ENCODE measurements at places on chromosomes 6 and 20.

DNA sequence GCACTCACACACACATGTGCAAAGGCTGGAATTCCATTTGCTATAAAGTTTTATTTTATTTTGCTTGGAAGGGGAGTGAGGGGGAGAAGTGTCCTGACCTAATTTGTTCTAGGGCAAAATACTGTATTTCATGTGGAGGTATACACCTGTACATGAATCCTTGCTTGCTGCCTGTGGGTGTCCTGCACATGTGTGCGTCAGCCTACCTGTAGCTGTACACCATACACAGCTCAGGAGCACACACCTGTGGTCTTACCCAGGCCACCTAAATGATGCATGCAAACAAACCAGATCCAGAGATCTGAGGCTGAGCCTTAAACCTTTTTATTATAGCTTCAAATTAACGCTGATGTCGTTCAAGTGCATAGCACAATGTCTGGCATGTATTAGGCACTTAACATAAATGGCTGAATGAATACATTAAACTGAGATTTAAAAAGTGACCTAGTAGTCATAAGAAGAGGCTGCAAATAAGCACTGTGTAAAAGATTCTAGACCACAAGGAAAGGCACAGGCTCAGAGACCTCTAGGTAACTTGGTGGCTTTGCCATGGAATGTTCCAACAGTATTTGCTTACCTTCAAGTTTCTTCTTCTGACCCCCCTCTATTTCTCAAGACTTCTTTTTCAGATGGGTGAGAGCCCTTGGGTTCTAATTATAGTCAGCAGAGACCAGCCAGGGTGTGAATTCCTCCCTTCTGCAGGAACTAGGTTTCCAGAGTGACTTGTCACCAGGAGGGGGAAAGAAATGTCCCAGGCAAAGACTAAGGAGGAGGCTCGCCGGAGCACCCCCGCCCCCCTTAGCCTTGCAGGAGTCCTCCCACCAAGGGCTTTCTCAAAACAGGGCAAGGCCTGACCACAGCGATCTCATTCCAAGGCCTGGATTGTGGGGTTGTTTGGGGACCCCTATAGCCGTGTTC lies 13.4 kb downstream of the FOXC1 start:
- DNase-seq: peak; percentile 73

GRCh38 chr20:39381595-39381994 lies 419.5 kb downstream of the DHX35 start:
- DNase-seq: peak; percentile 54

DNA sequence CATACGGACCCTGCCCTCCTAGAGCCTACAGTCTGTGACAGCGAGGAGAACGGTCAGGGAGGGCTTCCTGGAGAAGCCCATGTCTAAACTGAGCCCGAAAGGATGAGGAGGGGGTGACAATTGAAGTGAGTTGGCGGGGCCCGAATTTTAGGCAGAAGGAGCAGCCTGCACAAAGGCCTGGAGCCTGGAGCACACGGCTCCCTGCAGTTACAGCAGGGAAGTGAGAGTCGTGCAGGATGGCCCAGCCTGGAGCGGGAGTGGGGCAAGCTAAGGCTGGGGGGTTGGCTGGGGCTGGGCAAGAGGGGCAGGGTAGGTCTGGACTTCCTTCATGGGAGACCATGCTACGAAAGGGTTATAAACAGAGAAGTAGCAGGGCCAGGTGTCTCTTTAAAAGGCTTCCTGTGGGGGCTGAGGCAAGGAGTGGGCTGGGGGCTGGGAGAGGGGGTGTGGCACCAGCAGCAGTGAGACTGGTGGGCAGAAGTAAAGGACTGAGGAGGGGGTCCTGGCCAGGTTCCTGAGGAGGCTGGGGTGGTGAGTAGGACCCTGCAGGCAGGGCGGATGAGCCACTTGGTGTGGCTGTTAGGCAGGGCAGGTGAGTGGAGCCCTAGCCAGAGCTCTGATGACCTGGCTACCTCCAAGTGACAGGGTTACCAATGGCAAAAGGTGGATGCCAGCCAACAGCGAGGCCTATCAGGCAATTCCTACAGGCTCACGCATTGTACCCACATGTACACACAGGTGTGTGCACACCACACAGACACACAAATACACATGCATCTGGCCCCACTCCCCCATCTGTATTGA lies 119.2 kb downstream of the MRPL14 start:
- no peak for DNase-seq

DNA sequence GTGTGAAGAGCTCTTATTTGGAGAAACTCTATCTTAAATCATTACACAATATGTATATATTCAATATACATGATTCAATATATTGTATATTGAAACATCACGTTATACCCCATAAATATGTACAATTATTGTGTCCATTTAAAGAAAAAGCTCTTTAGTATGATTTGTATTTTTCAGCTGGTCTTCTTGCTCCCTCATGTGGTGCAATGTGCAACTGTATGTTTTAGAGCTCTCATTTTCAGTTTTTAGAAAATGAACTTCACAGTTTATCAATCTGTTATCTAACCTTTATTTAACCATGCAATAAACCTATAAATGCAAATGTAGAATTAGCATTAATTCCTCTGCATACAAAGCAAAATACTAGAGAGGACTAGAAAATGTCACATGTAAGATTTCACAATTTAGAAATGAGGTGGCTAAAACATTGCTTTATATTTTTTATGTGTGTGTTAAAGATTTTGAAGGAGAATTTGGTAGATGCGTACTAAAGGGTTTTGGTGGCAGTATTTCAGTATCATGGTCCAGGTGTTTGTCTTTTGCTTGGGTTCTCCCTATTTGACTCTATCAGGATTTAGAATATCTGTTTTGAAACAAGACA lies 167.1 kb downstream of the PHF3 start:
- no peak for DNase-seq

GRCh38 chr6:1415416-1416063 lies 26.2 kb downstream of the FOXF2 start:
- no peak for DNase-seq

DNA sequence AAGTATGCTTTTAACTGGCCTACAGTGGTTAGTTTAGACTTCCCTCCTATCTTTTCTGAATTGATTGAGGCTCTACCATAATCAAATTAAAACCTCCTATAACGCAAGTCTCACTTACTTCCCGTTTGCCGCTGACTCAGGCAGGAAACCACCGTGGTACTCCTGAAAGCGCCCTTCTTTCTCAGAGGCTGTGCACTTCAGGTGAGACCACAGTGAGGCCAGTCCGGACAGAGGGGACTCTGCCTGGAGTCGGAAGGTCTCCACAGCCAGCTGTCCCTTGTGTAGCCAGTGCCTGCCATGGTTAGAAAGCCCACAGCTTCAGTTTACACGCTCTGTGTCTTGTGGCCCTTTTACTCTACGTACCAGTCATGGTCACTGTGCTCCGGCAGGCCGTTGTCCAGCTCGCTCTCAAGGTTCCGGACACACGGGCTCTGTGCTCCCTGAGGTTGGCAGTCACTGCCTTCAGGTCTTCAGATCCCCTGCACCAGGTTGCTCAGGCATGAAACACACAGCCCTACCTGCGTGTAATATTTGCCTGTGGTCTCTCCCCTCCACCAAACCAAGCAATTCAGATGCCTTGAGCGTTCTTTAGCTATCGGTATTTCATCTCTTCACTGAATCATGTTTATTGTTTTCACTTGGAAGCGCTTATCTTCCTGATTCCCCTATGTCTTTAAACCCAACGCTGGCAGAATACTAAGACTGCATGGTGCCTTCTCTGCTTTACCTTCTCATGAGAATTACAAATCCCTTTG lies 178.8 kb downstream of the SMOC2 start:
- DNase-seq: no peak
